NCI-H1694 treated with DMSO at 0.1 percent for 48 hours (cell line): ENCODE measurements at places on chromosomes 7 and 10.

DNA sequence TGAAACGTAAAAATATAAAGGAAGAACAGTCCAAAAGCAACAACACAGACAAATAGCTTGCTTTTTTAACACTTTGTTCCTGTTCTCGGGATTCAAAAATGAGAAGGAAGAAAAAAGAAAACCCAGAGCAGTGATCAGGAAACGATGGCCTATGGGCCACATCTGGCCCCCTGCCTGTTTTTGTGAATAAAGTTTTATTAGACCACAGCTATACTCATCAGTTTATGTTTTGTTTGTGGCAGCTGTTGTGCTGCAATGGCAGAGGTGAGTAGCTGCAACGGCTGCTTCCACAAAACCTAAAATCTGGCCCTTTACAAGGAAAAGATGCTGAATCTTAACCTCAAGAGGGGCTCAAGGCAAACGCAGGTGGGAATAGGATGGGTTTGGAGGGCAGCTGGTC, 96.4 kb downstream of the CCDC3 start:
- no peak for DNase-seq

GRCh38 chr10:93993782-93994437, at the start of gene PLCE1:
Gene PLCE1 (plus strand): TSS chr10:93993931. CDS start chr10:94031047, 37,116 bp downstream.
- DNase-seq, result peak; percentile 29

DNA sequence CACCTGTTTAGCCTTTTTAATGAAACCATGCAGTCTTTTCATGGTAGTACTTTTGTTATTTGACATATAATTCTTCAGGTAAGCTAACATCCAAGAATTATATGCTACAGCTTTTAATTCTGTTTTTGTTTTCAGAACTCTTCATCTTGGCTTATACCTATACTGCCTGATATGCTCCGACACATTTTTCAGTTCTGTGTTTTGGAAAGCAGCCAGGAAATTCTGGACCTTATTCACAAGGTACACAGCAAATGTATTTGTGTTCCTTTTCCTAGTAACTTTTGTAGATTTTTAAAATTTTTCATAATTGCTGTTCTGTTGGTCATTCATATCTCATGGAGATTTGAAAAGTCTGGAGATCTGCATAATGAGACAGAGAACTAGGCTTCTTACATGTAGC, 56.7 kb downstream of the BTAF1 start:
- DNase-seq, result no peak

- no peak for DNase-seq
Observed at GRCh38 chr10:78520737-78521430, 487.2 kb downstream of the RPS24 start.

- no peak for DNase-seq
Observed at GRCh38 chr7:158113321-158114025, 474.1 kb downstream of the PTPRN2 start.

DNA sequence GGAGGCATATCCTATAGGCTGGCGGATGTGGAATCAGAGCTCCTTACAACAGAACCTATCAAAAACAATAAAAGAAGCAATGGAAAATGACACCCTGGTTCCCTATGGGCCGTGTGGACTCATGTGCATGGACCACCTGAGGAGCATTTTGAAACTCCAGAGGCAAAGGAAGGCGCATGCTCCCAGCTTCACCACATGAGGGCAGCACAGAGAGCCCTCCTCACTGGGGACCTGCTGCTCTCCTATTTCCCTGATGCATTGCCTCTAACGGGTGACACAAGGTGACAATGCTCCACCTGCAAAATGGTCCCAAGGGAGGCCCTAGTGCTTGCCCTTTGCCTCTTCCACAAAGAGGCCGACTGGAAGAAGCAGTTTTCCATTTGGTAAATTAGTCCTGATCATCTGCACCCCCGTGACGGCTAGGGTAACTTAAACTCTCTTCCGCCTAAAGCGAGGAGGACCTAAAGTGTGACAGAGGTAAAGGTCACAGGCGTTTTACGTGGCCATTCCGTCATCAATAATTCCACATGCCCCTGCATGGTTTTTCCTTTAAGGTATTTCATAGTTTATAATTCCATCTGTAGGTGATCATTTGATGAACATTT, 67.7 kb downstream of the GPAM start:
- peak; percentile 0 for DNase-seq

DNA sequence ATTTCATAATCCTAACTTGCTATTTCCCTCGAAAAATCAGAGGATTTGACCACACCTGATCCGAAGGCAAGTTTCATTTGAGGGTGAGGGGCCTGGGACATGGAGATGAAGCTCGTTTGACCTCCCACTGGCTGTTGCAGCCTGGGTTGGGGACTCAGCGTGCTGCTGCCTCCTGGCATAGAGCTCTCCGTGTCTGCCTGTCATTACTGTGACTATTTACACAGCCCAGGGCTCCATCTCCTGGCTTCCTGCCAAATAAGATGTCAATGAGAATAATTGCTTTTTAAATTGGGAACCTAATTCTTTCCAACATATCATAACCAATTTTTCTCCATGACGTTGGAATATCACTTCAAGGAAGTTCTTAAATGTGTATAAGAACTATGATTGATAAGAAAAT, 139.3 kb upstream of the COBL start:
- no peak for DNase-seq

GRCh38 chr10:1100691-1101368, 44.6 kb downstream of the WDR37 start:
- DNase-seq, result peak; percentile 21

DNA sequence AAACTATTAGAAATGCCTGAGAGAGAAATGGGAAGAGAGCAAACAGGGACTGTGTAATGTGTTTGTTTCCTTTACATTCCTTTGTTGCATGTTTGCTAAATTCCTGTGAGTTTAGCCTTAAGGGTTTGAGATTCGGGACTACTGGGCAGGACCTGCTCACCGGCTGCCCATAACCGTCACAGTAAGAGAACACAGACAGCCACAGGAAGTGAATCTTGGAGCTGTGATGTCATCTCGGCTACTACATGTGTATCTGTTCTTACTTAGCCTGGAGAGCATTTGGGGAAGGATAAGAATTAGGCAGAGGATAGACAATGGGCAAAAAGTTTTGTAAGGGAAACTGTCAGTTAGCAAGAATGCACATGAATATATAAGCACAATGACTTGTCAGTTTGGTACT, 485.1 kb upstream of the KLF6 start:
- no peak for DNase-seq

GRCh38 chr10:14294347-14295059, 36.2 kb downstream of the FRMD4A start:
- no peak for DNase-seq

- no peak for DNase-seq
Observed at GRCh38 chr10:70596110-70596798, 6.3 kb downstream of the PRF1 start.

- DNase-seq, result no peak
Observed at GRCh38 chr7:46191776-46192175, 270.7 kb upstream of the IGFBP3 start.
